ENCODE measurements at places on chromosomes 7 and 10.

GRCh38 chr7:53603461-53603860, 568.0 kb downstream of the POM121L12 start:
- no peak overlapping the region for H3K27ac ChIP-seq
- no peaks in the 10 kb centered on the region for H3K27me3 ChIP-seq
- no peaks in the 10 kb centered on the region for H3K4me1 ChIP-seq
- no peak overlapping the region for H3K4me3 ChIP-seq
- no peaks in the 10 kb centered on the region for H3K36me3 ChIP-seq

- no peaks in the 10 kb centered on the region for H3K27me3 ChIP-seq
- H3K27ac ChIP-seq, result no peak overlapping the region
- H3K4me1 ChIP-seq, result no peaks in the 10 kb centered on the region
- DNase-seq, result no peak
Measured at GRCh38 chr10:13839430-13839990, 252.7 kb downstream of the PRPF18 start.

GRCh38 chr7:122896509-122896908, 10.2 kb upstream of the CADPS2 start:
- H3K27ac ChIP-seq, result no peak overlapping the region
- no peak overlapping the region for H3K4me3 ChIP-seq
- H3K4me1 ChIP-seq, result no peaks in the 10 kb centered on the region
- no peaks in the 10 kb centered on the region for H3K36me3 ChIP-seq
- no peak for DNase-seq
- no peaks in the 10 kb centered on the region for H3K27me3 ChIP-seq

GRCh38 chr10:114649217-114649903, 8.7 kb downstream of the ABLIM1 start:
- H3K36me3 ChIP-seq, result no peaks in the 10 kb centered on the region
- DNase-seq, result no peak
- no peaks in the 10 kb centered on the region for H3K27me3 ChIP-seq
- no peaks in the 10 kb centered on the region for H3K4me1 ChIP-seq
- H3K4me3 ChIP-seq, result no peak overlapping the region
- peak overlapping the region; percentile 60 for H3K27ac ChIP-seq

DNA sequence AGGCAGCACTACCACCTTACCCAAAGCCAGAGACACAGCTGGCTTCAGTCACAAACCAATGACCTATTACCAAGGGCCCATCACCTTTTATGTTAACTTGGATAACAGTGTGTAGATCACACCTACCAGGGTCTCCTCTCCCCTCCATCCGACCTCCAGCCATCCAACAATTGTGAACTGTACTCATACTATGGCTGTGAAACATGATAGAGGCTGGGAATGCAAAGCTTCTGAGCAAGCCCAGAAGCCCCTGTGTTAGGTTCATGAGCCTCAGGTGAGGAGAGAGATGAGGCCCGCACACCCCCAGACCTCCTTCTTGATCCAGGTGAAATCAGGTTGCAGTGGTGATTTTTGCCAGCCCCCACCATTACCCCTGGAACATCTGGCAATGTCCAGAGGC, 47.7 kb downstream of the PNLIPRP2 start:
- H3K27me3 ChIP-seq, result no peaks in the 10 kb centered on the region
- H3K4me1 ChIP-seq, result no peaks in the 10 kb centered on the region
- no peaks in the 10 kb centered on the region for H3K36me3 ChIP-seq

- no peak overlapping the region for H3K27ac ChIP-seq
- no peak for DNase-seq
- H3K4me1 ChIP-seq, result no peaks in the 10 kb centered on the region
Measured at GRCh38 chr7:21939136-21939857, 6.4 kb downstream of the CDCA7L start.

GRCh38 chr10:15333909-15334649, 37.0 kb downstream of the FAM171A1 start:
- no peak overlapping the region for H3K27ac ChIP-seq
- no peaks in the 10 kb centered on the region for H3K27me3 ChIP-seq
- peaks cover 14% of the 10 kb centered on the region for H3K4me1 ChIP-seq
- DNase-seq, result no peak

DNA sequence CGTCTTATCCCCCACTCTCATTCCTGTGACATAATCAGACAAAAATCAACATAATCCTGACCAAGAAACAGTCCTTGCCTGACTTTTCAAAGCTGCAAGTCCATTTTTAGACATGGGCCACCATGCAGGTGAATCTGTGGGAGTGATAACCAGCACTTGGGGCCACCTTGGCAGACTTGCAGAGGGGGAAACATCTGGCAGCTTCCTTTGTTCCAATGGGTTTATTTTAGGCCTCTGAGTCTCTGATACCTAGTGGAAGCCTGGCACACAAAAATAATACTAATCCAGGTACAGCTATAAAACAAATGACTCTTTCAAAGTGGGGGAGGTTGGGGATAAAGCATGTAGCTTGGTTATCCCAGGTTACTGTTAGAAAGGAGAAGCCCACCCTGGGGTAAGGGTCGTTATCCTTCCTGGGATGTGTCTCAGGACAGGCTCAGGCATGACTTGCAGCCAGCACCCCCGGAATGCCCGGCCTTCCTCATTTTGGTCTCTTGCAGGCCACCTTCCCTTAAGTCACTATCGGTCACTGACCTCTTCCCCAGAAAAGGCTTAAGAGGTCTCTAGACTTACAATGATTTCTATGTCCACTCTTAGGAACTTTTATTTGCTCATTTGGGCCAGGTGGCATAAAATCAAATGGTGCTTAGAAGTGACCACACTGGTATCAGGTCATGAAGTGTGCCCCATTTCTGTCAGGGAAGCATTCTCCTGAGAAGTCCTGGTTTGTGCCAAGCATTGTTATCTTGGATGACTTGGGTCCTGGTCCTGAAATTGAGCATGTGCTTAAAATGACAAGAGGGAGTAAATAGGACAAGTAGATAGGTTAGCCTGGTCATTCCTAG, 37.6 kb downstream of the EEPD1 start:
- no peak for DNase-seq
- H3K27me3 ChIP-seq, result no peaks in the 10 kb centered on the region
- H3K27ac ChIP-seq, result peak overlapping the region; percentile 68
- H3K4me1 ChIP-seq, result no peaks in the 10 kb centered on the region
- H3K4me3 ChIP-seq, result no peak overlapping the region

- H3K4me3 ChIP-seq, result no peak overlapping the region
- H3K27me3 ChIP-seq, result no peaks in the 10 kb centered on the region
- DNase-seq, result no peak
Measured at GRCh38 chr10:62778125-62778524, 26.4 kb upstream of the ADO start.

DNA sequence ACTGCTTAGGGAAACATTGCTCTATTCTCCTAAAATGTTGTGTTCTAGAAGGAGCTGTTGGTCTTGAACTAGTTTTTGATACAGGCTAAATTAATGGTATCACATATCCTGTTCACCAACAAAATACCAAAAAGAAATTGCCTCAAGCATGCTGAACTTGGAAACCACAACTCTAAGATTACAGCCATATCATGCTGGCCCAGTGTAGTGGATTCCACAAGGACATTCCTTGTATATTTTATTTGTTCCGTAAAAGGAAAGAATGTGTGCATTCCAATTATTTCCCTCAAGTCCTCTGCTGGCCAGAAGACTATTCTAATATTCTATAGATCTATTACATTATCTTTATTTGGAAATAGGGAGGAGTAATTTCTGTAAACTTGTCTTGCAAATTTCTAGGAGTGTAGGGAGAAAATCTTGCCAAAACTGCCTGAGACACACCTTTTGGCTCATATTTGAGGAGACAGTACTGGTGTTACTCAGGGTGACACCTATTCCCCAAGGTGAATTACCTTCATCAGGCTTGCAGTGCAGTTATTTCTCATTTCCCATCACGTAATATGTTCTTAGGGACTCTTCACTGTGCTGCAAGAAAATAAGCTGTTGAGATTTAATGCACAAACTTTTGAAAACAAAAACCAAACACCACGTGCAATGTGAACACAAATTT, 1.9 kb upstream of the NEBL start:
- H3K4me1 ChIP-seq, result no peaks in the 10 kb centered on the region
- H3K36me3 ChIP-seq, result no peaks in the 10 kb centered on the region
- DNase-seq, result no peak
- H3K27me3 ChIP-seq, result no peaks in the 10 kb centered on the region

DNA sequence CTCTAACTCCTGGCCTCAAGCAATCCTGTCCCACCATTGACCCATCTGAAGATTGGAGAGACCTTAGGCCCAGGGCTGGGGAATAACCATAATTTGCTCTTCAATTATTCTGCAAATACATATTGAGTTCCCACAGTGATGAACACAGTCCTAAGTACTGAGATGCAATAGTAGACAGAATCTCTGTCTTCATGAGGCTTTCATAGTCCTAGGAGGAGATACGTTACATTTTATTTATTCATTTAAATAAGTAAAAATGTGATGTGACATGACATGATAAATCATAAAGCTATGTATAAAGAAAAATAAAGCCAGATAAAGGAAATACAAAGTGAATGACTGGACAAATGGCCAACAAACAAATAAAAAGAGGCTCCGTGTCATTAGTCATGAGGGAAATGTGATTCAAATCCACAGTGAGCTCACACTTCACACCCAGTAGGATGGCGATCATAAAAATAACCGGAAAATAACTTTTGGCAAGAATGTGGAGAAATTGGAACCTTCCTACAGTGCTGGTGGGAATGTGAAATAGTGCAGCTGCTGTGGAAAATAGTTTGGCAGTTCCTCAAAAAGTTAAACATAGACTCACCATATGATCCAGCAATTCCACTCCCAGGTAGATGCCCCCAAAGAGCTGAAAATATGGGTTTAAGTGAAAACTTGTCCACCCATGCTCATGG, 52.1 kb upstream of the JCAD start:
- no peaks in the 10 kb centered on the region for H3K36me3 ChIP-seq
- peak overlapping the region; percentile 28 for H3K27ac ChIP-seq
- no peaks in the 10 kb centered on the region for H3K27me3 ChIP-seq
- H3K4me3 ChIP-seq, result no peak overlapping the region
- H3K4me1 ChIP-seq, result no peaks in the 10 kb centered on the region

GRCh38 chr7:38068461-38068860, 109.6 kb upstream of the STARD3NL start:
- no peak for DNase-seq
- no peaks in the 10 kb centered on the region for H3K36me3 ChIP-seq
- H3K4me1 ChIP-seq, result no peaks in the 10 kb centered on the region
- H3K4me3 ChIP-seq, result no peak overlapping the region

DNA sequence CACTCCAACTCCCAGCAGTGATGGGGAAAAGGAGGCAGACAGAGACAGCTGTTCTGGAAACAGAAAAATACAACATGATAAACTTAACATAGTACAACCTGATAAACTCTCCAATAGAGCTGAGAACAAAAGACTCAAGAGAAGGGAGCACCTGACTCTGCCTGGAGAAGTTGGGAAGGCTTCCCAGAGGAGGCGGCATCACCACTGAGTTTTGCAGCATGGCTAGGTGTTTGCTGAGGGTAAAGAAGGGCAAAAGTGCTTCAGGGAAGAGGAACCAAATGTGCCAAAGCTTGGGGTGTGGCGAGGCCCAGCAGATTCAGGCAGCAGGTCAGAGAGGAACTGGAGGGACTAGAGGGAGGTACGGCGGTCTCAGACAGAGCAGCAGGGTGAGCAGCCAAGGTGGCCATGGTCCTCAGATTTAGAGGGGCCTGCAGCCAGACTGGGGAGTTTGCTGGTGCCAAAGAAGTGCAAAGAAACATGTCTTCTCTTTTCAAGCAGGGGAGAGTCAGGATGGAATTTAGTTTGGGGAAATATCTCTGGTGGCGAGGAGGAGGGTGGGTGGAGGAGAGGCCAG, 119.9 kb upstream of the BTBD16 start:
- no peaks in the 10 kb centered on the region for H3K36me3 ChIP-seq
- no peak overlapping the region for H3K27ac ChIP-seq
- H3K4me3 ChIP-seq, result no peak overlapping the region
- DNase-seq, result no peak

GRCh38 chr7:127733986-127734385, 82.0 kb downstream of the SND1 start:
- H3K27me3 ChIP-seq, result no peaks in the 10 kb centered on the region
- H3K4me1 ChIP-seq, result no peaks in the 10 kb centered on the region
- no peak overlapping the region for H3K4me3 ChIP-seq
- no peak overlapping the region for H3K27ac ChIP-seq

- H3K36me3 ChIP-seq, result no peaks in the 10 kb centered on the region
- H3K27ac ChIP-seq, result peak overlapping the region; percentile 33
- H3K27me3 ChIP-seq, result no peaks in the 10 kb centered on the region
- no peaks in the 10 kb centered on the region for H3K4me1 ChIP-seq
- no peak for DNase-seq
Measured at GRCh38 chr7:137904833-137905232, 58.1 kb upstream of the DGKI start.

DNA sequence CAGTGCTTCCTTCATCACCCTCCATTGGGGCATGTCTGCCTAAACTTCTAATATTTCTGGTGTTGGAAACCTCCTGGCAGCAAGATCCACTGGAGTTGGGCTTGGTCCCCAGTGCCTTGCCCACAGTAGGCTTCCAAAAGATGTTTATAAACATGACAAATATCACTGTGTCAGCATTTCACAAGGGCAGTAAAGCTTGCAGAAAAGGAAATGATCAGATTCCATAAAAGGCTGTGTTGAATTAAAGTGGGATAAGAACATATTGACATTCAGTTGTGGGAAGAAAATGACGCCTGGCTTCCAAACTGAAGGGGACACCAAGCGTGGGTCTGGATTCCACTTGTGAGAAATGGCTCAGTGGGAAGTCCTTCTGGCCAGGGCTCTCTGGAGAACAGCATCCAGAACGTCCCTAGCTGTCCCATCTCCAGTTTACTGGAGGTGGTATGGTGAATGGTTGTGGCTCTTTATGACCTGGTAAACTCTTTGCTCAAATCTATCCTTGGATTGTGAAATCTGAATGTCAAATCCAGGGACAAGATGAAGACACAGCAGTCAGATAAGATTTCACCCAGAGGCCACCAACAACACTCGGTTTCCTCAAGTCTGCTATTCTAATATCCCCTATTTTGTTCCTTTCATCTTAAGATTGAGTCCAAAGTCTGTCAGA, 287.2 kb downstream of the TNS3 start:
- H3K36me3 ChIP-seq, result no peaks in the 10 kb centered on the region
- peaks cover 4% of the 10 kb centered on the region for H3K4me1 ChIP-seq
- DNase-seq, result no peak
- no peak overlapping the region for H3K4me3 ChIP-seq
- H3K27ac ChIP-seq, result peak overlapping the region; percentile 92

- no peaks in the 10 kb centered on the region for H3K4me1 ChIP-seq
- peaks cover 67% of the 10 kb centered on the region for H3K27me3 ChIP-seq
- H3K36me3 ChIP-seq, result no peaks in the 10 kb centered on the region
- no peak for DNase-seq
- H3K27ac ChIP-seq, result no peak overlapping the region
Measured at GRCh38 chr7:155371884-155372781, 74.5 kb downstream of the INSIG1 start.

GRCh38 chr7:96084881-96085553, 236.9 kb downstream of the SLC25A13 start:
- H3K4me1 ChIP-seq, result no peaks in the 10 kb centered on the region
- H3K27me3 ChIP-seq, result no peaks in the 10 kb centered on the region
- no peak overlapping the region for H3K4me3 ChIP-seq
- no peak for DNase-seq
- H3K27ac ChIP-seq, result no peak overlapping the region
- H3K36me3 ChIP-seq, result no peaks in the 10 kb centered on the region

GRCh38 chr7:112023282-112023681, 182.9 kb downstream of the DOCK4 start:
- H3K27ac ChIP-seq, result no peak overlapping the region
- no peaks in the 10 kb centered on the region for H3K36me3 ChIP-seq
- H3K4me3 ChIP-seq, result no peak overlapping the region
- no peaks in the 10 kb centered on the region for H3K27me3 ChIP-seq
- no peak for DNase-seq
